ENCODE measurements at places on chromosomes 7 and 10. TPM values are rescaled to one million over a fixed set of nuclear protein-coding genes. Genes with fewer than 3 reads are reported as not detected.

- DNase-seq, result no peak
These were observed 29.9 kb downstream of the TCF7L2 start for GRCh38 chr10:112979927-112980326.

GRCh38 chr7:117784315-117784714, 88.9 kb downstream of the CTTNBP2 start:
- no peak for DNase-seq

CELF2 gene
- polyA plus RNA-seq, result 10.4 TPM

GRCh38 chr10:8794860-8795259, 740.4 kb downstream of the GATA3 start:
- no peak for DNase-seq

- DNase-seq, result no peak
These were observed 34.6 kb upstream of the BTRC start for GRCh38 chr10:101319241-101319915.

DNA sequence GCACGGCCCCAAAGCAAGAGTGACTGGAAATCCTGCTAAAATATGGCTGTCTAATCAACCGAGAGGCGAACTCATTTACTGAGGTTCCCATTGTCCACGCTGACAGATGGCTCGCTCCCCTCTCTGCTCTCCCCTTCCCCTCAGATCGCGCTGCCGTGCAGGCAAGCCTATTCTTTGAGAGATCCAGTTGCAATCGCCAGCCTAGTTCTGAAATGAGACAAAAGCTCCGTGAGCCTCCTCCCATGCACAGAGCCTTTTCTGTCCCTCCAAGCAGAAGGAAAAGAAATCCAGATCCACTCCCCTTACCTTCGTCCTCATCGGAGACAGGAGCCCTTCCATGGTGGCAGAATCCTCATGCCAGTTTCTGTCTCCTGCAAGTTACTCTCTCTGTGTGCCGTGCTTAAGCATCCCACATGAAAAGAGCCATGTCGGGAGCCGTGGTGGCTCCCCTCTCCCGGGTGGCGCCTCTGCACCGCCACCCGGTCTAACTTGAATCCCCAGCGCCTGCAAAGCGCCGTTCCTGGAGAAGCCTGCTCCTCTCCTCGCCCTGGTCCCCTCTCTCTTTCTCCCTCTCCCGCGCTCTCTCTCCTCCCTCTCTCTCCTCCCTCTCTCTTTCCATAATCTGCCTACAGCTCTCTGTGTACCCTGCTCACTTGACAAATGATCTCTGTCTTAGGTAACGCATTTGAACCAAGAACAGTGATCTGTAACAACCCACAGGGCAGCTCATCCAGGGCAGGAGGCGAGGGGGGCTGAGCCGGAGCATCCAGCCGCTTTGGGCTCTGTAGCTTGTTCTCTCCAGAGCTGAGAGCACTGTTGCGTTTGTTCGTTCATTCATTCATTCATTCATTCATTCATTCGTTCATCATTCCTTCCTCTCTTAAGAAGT, 156.8 kb downstream of the FRMD4A start:
- peak; percentile 63 for DNase-seq

DNA sequence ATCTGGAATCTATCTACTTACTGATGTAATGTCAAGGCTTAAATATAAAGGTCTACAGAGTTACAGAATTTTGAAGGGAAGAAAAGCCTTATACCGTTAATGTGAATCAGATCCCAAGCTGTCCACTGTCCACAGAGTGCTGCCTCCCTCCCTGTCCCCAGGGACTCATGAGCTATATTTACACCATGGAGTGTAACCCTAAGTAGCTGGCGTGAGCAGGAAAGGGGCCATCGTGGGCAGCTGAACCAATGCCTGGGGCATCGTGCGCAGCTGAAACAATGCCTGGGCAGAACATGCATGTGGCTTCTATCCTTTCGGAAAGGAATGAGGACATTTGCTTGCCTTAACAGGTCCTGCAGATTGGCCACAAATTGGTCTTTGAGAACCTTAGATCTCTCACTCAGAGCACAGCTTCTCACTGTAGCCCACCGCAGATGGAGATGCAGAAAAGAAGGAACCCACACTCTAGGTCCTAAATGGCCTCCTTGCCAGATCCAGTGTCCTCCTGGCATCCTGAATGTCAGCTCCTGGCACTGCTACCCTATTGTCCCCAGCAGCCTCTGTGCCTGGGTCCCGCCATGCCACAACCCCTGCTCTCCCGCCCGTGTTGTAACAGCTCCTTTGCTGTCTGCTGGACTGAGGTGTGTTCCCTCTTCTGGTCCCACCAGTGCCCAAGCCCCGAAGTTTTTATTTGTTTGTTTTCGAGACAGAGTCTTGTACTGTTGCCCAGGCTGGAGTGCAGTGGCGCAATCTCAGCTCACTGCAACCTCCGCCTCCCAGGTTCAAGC, 30.3 kb downstream of the CCDC3 start:
- no peak for DNase-seq

DNA sequence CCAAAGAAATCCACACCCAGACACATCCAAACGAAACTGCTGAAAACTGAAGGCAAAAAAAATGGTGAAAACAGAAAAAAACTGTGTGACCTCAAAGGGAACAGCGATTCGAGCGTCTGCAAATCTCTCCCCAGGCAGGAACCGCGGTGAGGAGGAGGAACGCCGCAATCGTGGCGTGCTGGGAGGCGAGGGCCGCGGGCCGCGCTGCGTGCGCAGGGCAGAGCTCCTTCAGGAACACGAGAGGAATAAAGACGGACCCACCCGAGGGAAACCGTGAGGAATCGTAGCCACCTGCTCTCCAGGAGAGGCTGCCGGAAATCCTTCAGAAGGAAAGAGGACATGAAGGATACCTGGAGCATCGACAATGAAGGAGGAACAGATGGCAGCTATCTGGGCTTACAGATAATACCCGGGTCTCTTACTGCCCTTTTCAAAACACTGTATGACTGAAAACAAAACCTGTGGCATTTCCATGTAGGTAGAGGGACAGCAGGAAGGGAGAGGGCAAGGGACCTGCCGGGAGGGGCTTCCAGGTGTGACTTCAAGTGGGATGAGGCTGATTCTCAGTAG, 266.0 kb downstream of the MAD1L1 start:
- no peak for DNase-seq

- DNase-seq, result no peak
These were observed 10.9 kb upstream of the INPP5A start for GRCh38 chr10:132526676-132527075.

DNA sequence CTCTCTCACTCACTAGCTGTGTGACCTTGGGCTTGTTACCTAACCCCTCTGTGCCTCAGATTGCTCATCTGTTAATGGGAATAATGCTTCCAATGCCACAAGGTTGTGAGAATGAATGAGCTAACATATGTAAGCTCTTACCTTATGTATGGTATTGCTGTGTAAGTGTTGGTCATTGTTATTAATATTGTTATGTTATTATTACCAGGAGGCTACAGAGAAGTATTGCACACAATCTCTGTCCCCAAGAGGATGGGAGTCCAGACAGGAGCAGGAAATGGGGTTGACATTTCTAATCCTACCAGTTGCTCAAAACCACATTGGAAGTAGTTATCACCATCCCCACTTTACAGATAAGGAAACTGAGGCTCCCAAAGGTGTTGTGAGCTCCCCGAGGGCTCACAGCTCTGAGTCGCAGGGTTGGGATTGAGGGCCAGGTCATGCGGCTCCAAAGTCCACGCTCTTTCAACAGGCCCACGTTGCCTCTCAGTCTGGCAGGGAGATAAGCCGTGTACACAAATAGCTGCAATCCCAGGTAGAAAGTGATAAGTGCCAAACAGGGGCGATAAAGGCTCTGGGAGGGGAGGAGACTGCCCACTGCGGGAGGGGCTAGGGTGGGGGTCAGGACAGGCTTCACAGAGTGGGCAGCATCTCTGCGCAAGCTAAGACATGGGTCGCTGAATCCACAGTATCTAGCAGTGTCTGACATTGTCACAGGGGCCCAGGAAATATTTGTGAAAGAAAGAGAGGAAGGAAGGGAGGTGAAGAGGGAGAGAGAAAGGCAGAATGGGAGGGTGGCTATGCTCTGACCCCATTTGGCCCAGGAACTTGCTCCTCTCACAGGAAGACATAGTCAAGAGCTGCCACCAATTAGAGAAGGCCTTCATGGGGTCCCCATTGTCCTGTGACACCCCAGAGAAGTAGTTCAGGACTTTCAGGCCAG, 9.6 kb upstream of the ZMIZ1 start:
- no peak for DNase-seq

GRCh38 chr10:45058992-45059561, 58.4 kb downstream of the ZNF22 start:
- no peak for DNase-seq

SFTPA1 gene
- polyA plus RNA-seq, result not detected

FANK1 gene
- polyA plus RNA-seq, result 10.2 TPM

- DNase-seq, result no peak
These were observed 796.8 kb downstream of the XPNPEP1 start for GRCh38 chr10:109126541-109126940.

ARHGEF35 gene
- polyA plus RNA-seq, result 27.6 TPM

GRCh38 chr10:60388709-60389301, 870 bp downstream of the ANK3 start:
- no peak for DNase-seq

DNA sequence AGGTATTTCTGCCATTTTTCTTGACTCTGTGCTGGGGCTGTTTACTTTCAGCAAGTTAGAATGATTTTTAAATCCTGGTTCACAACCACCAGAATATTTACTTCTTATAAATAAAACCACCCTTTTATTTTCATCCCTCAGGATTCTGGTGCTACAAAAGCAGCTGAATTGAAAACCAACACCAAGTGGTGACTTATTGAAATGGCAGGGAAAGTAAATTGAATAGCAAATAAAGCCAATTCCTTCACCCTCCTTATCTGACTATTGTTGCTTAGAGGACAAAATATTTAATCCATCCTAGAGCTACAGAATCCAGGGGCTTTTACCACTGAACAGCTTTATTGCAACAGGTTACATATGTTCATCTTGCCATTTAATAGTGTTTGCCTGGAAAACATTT, 828.6 kb upstream of the GHITM start:
- DNase-seq, result no peak

DNA sequence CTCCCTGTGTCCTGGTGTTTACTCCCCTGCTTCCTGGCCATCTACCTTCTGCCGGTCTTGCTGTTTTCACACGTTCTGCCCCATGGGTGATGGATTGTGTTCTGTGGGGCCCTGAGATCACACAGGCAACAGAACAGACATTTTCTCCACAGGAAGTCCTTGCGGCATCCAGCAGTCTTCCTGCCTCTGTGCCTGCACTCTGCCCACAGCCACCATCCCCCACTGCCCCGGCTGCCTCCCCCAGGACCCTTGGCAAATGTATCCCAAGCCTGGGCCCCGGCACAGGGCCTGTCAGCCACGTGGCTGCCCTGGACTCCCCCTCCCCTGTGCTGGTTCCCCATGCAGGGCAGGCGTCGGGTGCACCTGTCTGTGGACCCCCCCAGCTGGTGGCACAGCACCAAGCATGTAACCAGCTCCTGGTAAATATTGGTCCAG, 184.2 kb downstream of the WDR37 start:
- DNase-seq, result no peak

SLC25A40 gene
- 28.0 TPM for polyA plus RNA-seq

ADAM12 gene
- polyA plus RNA-seq, result 26.3 TPM

DNA sequence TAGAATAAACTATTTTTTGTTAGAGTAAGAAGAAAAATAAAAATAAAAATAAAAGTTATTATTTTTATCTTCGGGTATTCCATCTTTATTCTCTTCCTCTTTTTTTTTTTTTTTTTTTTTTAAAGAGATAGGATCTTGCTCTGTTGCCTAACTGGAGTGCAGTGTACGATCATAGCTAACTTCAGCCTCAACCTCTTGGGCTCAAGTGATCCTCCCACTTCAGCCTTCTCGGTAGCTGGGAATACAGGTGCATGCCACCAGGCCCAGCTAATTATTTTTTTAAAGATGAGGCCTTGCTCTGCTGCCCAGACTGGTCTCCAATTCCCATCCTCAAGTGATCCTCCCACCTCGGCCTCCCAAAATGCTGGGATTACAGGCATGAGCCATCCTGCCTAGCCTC, 15.4 kb downstream of the STAM start:
- no peak for DNase-seq

- no peak for DNase-seq
These were observed 9.6 kb downstream of the CUL1 start for GRCh38 chr7:148708026-148708885.

GRCh38 chr10:15209827-15210509, 41.5 kb upstream of the NMT2 start:
- DNase-seq, result peak; percentile 31

SMO gene
- polyA plus RNA-seq, result 108 TPM

GRCh38 chr10:88800152-88801125, 2.1 kb upstream of the LIPM start:
- no peak for DNase-seq

DNA sequence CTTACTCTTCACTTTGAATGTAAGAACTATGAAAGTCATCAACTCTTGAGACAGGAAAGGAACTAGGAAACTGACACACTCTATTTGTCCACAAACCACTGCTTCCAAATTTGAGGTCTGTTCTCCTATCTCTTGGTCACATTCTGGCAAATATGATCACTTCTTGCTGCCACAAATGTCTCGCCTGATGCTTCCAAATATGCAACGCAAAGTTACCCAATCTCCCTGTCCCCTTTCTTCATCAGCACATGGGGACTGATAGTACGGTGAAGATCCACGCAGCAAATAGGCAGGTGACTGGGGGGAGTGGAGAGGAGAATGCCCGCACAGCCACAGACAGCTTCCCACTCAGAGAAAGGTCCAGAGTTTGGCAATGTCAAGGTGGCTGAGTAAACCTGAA, 92.6 kb upstream of the TCF7L2 start:
- DNase-seq, result no peak
